ENCODE measurements at places on chromosomes 6 and 20.

GRCh38 chr20:13220194-13220903 lies 725 bp upstream of the ISM1 start:
- DNase-seq = peak; percentile 76

GRCh38 chr6:7139835-7140470 lies 32.2 kb downstream of the RREB1 start:
- DNase-seq = no peak

DNA sequence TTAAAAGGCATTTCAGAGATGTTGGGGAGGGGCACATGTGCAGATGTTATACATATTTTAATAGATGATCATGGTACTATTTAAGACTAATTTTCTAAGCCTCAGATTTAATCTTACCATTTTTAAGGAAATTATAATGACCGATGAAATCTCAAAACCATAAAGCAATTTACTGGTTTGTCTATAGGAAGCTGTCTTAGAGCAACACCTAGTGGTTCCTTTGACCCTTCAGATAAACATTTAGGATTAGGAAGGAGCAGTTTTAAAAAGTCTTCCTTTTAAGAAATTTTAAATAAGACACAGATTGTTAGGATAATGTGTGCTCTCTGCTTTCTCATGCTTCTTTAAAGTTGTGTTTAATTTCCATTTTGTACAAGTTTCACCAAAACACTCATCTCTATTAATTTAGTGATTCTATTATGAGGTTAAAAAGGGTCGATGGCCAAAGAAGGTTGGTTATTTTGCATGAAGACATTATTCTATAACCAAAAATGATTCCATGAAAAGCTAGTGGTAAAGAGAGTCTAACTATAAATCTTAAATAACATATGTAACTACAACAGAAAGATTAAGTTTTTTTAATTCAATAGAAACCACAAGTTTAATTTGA lies 376.4 kb downstream of the HACE1 start:
- DNase-seq = no peak

DNA sequence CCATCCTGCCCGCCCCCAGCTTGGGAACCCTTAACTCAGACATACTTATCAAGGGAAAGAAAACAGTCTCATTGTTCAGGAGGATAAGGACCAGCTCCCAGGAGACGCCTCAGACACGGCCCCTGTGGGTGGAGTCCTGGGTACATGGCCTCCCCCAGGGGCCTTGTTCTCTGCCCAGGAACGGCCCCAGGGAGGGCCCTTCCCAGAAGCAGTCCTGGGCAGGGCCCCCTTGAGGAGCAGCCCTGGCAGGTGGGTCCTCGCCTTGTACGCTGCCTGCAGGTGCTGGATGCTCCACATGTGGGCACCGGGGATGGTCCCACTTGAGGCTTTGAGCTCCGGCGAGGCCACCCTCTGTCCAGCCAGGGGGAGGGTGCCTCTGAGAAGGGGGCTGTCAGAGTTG lies 4.5 kb upstream of the GATA5 start:
- no peak for DNase-seq

DNA sequence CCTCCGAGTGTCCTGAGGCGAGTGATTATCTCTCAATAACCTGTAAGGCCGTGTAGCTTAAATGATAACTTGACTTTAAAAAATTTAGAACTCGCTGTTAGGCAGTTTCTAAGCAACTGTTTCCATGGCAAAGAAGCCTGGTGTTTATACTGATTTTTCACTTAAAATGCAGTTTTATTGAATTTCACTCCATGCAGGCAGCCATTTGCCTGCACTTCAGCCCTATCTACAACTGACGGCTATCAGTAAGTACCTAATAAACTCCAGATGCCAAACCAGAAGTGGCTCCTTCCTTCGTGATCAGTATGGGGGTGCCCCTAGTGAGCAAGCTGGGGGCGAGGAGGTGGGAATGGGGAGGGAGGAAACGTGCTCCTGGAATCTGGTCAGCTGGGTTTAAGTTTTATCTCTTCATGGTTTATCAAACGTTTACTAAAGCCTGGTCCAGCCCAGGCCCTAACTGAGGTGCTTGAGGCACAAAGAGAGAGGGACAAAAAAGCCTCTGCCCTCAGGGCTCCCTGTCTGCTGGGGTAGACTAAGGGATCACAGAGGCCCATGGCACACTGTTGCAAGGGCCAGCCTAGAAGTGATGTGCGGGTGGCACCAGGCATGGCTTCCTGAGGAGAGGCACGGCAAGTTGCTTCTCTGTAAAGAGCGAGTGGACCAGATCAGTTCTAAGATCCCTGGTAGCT lies 45.5 kb downstream of the TTI1 start:
- DNase-seq = no peak

GRCh38 chr6:140970485-140970884 lies 1162.2 kb upstream of the GJE1 start:
- no peak for DNase-seq

DNA sequence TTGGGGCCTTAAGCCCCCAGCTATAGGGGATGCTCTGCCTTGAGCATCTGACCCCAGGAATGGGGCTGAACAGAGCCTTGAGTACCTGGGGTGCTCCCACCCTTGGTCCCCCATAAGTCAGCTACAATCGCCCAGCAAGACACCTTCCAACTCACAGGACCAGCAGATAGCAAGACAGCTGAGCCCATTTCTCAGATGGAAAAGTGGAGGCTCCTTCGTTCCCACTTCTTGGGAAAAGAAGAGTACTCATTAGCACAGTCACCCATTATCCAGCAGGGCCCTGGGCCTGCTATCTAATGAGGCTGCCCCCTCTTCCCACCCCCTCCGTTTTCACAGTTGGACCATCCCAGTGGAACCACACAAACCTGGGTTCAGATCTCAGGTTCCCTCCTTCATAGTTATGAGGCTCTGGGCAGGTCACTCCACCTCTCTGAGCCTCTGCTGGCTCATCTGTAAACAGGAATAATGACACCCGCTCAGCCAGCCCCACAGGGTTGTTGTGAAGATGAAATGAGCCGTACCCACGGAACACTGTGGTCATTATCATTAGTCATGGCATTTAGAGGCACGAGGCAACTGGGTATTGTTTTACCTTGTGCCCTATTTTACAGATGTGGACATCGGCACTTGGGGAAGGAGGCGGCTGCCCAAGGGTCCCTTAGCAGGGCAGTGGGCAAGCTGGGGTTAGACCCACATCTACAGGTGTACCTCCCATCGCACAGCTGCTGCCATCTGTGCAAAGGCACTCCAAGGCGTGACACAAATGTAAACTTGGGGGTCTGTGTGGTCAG lies 4.5 kb downstream of the LPIN3 start:
- no peak for DNase-seq

GRCh38 chr6:131890091-131890490 lies 61.1 kb downstream of the CCN2 start:
- DNase-seq = no peak

GRCh38 chr6:33777398-33778388 lies 11.2 kb downstream of the LEMD2 start:
- DNase-seq = no peak

DNA sequence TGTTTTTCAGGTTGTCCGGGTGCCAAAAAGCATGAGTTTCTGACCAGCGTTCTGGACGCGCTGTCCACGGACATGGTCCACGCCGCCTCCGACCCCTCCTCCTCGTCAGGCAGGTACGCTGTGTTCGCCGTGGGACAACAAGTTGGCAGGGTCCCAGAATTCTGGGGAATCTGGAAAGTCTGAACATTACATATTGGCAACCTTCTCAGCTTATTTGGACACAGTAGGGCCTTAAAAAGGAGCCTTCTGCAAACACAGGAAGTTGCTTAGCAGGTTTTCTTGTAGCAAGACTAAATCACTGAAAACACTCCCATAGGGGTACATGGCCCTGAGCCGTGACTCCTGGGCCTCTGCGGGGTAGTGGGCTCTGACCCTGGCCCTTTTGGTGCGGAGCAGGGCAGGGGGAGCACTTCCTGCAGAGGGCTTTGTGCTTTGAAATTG lies 209.7 kb downstream of the SMOC2 start:
- DNase-seq = no peak

DNA sequence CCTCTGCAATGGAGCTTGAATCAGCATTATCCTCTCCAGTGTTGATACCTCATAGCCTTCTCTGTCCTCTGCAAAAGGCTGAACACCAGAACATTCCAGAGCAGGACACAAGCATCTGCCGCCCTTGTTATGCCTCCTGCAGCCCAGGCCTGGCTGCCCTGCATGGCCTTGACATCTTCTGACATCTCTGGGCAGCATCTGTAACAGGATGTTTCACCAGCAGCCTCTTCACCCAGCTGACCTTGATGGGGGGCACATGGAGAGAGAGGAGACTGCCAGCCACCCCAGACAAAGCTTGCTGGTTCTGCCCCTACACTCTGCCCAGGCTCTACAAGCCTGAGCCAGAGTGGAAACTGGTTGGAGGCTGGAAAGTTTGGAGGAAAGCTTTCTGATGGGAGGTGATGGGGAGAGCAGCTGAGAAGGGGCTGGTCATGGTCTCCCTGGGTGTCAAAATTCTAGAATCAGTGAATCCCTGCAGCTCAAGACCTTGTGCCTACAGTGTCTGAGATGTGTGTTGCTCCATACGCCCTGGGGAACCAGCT lies 145.1 kb downstream of the MRPL14 start:
- no peak for DNase-seq

DNA sequence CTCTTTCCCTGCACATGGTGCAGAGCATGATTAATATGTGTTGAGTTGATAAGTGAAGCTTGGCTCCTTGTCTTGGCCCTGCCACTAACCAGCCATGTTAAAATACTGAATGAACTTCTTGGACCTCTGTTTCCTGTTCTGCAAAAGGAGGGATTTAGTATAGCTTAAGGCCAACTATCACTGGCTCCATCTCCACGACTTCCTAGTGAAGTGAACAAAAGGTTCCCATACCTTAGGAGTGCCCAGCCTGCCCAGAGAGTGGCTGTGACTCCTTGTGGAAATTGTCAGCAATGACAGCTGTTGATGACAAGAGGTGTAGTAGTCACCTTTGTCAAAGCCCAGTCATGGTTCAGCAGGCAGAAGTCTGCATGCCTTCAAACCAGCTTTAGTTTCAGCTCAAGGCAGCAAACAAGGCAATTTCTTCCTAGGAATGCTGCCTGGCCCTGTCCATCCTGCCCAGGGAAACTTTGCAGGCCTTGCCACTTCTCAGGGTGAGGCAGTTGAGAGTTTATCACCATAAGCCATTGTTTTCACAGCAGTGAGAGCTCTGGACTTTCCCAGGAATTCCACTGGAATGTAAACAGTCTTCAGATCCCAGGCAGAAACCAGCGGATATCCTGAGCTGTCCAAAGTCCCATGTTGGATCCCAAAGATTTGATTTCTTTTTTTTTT lies 169.7 kb upstream of the TNFAIP3 start:
- DNase-seq = no peak

DNA sequence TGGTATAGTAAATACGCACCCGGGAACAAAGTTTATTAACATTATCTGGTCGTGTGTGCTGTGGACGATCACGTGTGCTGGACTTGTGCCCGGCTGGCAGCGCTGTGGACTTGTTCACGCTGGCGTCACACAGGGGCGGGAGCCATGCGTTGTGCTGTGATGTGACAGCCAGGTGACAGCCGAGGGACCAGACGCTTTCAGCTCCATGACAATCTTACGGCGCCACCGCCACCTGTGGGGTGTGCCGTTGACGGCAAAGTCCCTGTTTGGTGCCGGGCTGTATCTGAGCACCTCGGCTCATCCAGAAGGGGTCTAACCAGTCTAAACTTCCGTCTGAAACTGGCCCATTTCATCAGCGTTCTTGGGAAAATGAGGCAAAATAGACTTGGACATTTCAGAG lies 25.2 kb downstream of the DLL1 start:
- DNase-seq = peak; percentile 76

DNA sequence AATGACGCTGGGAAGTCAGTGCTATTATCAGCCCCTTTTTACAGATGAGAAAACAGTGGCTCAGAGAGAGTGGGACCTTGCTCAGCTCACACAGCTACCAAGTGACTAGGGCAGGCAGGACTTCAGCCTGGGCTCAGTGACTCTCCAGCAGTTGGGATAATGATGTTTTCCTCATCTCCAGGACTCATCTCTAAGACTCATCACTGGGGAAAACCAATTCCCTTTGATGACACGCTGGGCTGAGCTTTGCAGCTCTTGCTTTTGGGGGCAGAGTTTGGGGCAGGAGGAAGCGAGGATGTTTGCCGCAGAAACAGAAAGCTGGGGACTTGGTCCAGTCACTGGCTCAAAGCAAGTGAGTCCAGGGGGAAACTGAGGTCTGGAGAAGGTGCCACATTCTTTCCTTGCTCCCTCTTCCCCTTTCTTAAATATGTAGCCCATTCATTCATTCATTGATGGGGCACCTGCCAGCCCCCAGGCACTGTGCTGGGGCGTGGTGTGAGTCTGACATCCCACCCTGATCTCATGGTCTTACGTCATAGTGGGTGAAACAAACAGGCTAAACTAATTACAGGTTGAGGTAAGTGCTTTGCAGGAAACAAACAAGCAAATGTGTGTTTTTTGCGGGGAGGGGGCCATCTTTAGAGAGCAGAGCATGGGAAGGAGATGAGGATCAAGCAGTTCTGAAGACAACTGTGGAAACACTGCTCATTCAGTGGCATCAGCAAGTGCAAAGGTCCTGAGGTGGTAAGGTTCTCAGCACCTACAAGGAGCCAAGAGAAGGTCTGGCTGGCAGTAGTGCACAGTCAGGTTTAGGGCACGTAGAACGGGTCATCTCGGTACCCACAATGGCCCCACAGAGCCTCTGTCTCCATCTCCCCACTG lies 74.4 kb upstream of the PMEPA1 start:
- DNase-seq = no peak

DNA sequence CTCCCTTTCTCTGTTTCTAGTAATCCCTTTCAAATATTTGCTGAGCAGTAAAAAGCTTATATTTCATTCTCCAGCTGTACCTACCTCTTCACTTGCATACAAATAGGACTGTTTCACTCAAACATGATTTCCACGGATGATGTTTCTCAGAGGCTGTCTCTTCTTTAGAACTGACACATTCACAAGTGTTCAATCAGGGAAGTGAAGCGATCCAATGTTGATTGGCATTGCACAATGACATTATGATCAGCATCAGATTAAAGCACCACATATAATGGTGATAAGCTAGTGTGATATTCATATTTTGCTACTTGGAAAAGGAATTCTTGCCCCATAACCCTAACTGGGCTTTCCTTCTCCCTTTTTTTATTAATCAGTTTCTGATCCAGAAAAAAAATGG lies 681.8 kb downstream of the TBC1D32 start:
- no peak for DNase-seq

DNA sequence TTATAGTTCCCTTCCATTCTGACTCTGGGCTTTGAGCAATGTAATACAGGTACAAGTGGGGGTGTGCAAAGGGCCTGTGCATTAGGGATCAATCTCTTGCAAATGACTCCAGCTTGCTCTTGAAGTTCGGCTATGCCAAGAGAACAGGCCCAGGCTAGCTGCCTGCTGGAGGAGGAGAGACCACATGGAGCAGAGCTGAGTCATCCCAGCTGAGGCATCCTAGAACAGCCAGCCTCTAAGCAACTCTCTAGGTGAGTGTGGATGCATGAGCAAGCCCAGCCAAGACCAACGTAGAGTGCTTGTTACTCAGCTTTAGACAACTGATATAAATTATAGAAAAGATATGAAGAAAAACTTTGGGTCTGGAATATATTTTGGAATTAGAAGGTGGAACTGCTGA lies 47.6 kb upstream of the RBM24 start:
- DNase-seq = no peak

GRCh38 chr6:25280344-25281074 lies 1.3 kb downstream of the CARMIL1 start:
- DNase-seq = no peak

GRCh38 chr6:33668328-33668727 lies 43.2 kb downstream of the UQCC2 start:
- DNase-seq = no peak

Measured in psoas muscle (tissue), 8 donors.